Stimulated activated CD4-positive, alpha-beta T cell treated with anti-CD3 and anti-CD28 coated beads, TNF-alpha, amount 100 ng/mL, for 1 hour (primary cell): ENCODE measurements at places on chromosomes 5 and 9.

DNA sequence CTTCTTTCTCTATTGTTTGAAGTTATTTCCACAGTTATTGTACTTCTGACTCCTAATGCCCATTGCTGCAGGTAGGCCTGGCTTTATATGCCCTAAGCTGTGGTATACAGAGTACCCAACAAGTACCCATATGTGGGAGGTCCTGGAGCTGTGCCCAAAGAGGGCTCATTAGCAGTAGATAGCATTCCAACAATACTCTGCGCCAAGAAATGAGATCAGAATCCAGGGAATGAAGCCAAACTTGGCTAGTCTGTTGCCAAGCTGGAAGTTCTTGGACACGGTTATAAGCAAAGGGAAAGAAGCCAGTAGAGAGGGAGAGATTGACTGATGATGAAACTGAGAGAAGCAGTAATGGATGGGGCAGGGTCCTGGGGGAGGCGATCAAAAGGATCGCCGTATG, 29.7 kb upstream of the FAM169A start:
- no peak for DNase-seq

- DNase-seq = no peak
Observed at GRCh38 chr5:67426961-67427849, 230.6 kb upstream of the CD180 start.

GRCh38 chr9:117315236-117315635, 99.6 kb downstream of the ASTN2 start:
- DNase-seq = no peak

DNA sequence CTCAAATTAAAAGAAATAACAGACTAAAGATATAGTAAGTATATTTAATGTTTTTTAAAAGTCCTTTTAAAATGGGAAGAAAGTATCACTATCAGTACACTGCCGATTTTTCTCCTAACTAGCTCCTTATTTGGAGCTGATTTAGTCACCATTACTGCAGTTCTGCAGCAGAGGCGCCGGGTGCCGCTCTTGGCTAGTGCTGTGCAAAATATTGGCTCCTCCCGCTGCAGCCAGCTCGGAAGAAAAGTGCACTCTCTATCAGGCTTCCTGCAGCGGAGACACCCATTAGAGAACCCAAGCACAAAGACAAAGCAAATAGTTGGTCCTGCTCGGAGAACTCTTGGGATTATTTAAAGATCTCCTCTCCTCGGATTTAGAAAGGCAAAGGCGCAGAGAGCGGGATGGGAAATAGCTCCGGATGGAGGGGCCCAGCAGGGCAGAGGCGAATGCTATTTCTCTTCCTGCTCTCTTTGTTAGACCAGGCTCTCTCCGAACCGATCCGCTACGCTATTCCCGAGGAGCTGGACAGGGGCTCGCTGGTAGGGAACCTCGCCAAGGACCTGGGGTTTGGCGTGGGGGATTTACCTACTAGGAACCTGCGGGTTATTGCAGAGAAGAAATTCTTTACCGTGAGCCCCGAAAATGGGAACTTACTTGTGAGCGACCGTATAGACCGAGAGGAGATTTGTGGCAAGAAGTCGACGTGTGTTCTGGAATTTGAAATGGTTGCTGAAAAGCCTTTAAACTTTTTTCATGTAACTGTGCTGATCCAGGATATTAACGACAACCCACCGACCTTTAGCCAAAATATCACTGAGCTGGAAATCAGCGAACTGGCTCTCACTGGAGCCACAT, at the start of gene PCDHGB3:
Gene PCDHGB3, plus strand, starts transcription at position 249 of the 855 bp plus-strand sequence. Its CDS starts 153 bp downstream, at position 402.
- no peak for DNase-seq

DNA sequence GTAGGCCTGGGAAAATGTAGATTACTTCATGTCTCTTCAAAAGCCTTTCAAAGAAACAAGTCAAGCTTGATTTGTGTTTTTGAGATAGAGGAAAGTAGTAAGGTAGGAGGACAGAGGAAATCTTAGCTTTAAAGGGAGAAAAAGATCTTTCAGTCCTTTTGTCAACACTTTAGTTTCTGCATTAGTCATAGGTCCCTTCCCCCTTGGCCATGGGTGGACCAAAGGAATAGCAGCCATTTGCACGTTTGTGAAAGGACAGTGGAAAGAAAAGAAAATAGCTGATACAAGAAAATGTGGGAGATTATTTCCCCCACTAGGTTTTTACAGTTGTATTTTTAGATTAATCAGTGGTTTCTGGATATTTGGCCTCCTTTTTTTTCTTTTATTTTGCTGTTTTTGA, 121.9 kb upstream of the GRHPR start:
- DNase-seq = no peak

DNA sequence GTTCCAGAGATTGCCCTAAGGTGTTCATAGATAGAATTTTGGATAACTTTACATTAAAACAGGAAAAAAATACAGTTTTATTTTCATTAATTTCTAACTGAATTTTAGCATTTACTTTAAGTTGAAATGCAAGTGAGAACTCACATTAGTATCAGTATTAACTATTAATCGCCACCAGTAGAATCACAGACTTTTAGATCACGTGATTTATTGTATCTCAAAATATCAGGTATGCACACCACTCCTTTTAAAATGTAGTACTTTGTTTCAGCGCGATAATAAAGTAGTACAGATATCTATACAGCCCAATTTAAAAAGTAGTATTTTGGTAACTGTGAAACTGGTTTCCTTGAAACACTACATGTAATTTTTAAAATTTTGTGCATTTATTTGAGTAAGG, 978.7 kb downstream of the DNAH5 start:
- no peak for DNase-seq

DNA sequence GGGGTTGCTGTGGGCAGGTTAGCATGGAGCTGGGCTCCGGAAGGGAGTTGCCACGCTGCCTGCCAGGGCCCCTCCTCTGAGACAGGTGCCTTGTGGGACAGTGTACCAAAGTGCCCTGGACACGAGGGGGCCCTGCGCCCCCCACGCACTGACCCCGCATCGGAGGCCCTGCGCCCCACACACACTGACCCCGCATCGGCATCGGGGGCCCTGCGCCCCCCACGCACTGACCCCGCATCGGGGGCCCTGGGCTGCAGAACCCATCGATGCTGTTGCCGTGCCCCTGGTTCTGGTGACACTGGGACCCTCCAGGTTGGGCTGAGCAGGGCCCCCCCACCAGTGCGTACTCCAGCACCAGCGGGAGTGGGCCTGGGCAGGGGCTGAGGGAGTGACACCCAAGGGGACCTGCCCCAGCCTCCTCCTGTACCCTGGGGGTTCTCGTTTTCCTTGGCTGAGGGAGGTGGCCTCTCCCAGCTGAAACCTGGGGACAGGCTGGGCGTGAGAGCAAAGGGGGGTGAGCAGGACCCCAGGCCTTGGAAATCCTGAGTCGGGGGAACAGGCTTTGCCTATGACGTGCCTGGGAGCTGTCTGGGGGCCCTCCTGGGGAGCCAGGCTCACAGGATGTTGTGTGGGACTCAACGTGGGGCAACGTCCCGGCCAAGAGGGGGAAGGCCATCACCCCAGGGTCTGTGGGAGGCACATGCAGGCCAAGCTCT, 6.9 kb downstream of the SAPCD2 start:
- DNase-seq = no peak

- DNase-seq = no peak
Observed at GRCh38 chr9:122265149-122265915, 650 bp downstream of the MRRF start.

DNA sequence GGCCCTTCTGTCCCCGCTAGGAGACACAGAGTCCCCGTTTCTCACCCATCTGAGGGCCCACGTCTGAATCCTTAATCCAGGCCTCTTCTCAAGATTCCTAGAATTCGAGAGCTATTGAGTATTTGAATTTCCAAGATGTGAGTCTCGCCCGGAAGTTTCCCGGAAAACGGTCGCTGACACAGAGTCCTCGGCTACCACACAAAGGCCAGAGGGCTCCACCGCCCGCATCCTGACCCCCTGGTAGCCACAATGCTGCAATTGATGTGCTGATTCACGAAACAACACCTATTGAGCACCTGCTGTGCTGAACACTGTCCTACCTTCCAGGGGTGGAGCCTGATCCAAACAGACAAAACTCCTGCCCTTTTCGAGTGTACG, 670 bp upstream of the FBP1 start:
- no peak for DNase-seq

GRCh38 chr9:70587201-70587600, 172.7 kb upstream of the KLF9 start:
- DNase-seq = no peak

- DNase-seq = no peak
Observed at GRCh38 chr9:127194881-127195713, 69.5 kb upstream of the GARNL3 start.

- DNase-seq = no peak
Observed at GRCh38 chr5:103208460-103208859, 50.1 kb upstream of the MACIR start.

- DNase-seq = no peak
Observed at GRCh38 chr9:99051851-99052250, 53.1 kb upstream of the TGFBR1 start.

DNA sequence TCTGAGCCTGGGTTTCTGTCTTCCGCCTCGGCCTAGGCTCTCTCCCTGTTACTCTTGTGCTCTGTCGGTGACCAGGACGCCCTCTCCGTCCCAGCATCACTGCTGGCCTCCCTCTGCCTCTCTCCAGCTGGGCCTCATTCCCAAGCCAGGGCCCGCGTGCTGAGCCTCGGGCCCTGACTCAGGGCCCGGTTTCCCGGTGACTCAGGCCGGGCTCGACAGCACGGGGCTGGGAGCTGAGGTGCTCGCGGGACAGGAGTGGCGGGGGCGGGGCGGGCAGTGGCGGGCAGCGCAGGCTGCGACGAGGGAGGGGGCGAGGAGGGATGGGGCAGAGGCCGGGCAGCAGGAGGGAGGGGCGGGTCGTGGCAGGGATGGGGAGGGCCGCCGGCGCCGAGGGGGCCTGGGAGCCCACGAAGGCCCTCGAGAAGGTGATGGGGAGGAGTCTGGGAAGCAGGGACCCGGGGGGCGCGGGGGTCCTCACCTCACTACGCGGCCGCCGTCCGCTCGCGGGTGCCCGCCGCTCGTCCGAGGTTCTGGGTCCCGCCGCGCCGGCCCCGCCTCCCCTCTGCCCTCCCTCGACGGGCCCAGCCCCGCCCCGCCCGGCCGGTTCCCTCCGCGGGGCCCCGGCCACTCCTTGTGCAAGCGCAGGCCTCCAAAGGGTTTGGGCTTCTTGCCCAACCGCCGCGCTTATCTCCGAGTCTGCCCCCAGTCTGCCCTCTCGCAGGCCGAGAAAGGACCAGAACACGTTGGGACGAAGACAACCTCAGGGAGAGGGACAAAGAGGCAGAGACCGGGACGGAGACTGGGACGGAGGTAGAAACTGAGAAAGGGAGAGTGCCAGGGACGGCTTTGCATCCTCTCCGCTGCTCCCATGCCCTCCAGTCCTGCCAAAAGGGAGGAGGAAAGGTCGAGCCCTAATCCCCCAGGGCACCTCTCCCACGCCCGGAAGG, at the start of gene ARAP3:
Gene ARAP3, minus strand, starts transcription at position 536 of the 947 bp plus-strand sequence. CDS start 1,744 bp downstream, outside the sequence.
- DNase-seq = no peak

- no peak for DNase-seq
Observed at GRCh38 chr9:72586388-72587130, 65.2 kb downstream of the TMC1 start.

DNA sequence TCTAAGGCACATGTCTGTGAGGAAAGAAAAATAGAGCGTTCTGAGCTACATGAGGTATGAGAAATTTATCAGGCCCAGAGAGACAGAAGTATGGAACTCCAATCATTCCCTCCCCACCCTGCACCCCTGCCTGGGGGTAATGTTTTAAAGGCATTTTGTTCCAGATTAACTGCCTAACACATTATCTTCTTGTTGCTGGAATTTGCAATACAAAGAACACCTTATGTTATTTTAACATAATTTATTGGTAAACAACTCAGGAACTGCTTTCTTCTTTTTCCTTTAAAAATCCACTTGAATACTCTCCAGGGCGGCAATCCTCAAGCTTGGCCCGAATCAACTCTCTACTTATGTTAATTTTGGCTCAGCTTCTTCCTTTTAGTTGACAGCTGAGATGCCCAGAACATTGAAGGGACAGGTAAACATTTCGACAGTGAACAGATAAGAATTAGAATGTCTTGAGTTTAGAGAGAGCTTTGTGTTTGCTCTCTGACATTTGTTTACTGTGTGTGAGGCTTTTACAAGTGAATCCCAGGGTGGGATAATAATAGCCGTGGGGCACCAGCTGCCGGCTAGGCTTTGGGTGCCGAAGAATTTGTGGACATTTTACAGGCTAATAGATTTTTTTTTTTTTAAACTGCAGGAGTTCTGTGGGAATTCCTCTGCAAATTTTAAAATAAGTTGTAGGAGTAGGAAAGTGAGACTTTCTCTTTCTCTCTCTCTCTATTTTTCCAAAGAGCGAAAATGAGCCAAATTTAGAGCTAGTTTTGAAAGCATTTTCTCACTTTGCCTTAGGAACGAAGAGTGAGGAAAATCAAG, 96.4 kb upstream of the TAF11L2 start:
- DNase-seq = no peak

- no peak for DNase-seq
Observed at GRCh38 chr9:3916411-3916810, 383.5 kb downstream of the GLIS3 start.

DNA sequence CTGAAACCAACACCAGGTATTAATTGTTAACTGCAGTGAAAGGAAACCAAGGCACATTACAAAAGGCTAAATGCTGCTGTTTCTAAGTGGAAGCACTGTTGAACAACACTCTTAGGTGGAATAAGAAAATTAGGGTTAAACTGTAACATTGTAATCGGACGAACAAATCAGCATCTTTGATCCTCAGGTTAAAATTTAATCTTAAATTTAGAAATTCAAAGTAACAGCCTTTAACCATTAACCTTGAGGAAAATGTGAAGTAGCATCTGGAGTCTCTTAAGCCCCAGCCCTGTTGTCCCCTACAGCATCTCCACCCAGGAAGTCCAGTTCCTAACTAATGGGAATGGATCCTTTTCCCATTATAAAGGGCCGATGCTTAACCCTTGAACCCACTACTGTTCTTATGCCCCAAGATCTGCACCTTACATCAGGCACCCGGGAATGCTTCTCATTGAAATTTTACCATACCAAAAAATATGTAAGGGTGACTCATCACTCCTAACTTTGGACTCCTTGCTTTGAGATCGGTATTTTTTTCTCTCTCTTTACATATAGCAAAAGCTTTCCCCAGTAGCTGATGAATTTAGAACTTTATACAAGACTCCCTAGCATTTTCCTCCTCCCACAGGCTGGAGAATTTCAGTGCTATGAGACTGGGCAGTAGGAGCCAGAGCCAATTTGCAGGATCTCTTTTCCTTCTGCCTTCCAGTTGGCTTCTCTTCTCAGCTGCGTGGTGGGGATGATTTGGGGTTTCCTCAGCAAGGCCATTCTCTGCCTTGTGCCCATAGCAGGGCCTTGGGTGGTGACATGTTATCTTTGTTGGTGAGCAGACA, 32.0 kb upstream of the ITGA2 start:
- DNase-seq = no peak
